ENCODE measurements at places on chromosomes 3 and 15.
A peak's percentile ranks its signal among the peaks of the same experiment; 100 is the strongest.

GRCh38 chr15:88894819-88895767 is at the start of gene HAPLN3:
Gene HAPLN3 (minus strand): TSS chr15:88895544. CDS start chr15:88887298, 8,246 bp downstream.
- no peak for DNase-seq

DNA sequence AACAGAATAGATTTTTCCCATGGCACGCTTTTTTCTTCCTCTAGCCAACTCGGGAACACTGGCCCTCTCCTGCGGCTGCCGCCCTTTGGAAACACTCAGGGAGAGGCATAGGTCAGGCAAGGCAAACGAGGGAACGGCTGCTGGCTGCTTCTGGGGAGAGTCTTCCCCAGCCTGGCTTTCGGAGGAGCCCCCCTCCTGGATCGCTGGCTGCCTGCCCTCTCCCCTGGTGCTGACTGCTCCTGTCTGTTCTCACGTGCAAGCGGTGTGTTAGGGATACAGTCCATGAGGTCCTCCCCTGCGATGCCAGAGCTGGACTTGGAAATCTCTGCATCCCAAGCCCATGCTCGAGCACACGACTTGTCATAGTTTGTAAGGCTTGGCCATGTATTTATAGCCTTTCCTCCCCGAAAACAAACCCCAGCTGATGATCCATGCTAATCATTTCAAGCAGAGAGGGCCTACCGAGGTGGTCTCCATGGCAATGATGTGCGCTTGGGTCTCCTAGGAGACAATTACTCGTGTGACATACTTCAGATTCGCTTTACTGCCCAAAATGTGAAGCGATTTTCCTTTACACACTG is 315.6 kb upstream of the ATP10A start:
- no peak for DNase-seq

DNA sequence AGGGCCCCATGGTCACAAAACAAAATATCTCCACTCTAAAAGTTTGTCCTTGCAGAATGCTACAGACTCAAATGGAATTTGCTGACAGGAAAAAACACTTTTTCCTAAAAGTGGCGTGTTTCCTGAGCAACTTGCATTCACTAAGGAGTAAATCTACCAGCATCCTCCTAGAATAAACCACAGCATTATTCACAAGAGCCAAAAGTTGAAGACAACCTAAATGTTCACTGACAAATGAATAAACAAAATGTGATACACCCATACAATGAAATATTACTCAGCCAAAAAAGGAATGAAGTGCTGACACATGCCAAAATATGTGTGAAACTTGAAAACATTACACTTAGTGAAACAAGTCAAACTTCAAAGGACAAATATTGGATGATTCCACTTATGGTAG is 28.9 kb downstream of the ITGB5 start:
- no peak for DNase-seq

DNA sequence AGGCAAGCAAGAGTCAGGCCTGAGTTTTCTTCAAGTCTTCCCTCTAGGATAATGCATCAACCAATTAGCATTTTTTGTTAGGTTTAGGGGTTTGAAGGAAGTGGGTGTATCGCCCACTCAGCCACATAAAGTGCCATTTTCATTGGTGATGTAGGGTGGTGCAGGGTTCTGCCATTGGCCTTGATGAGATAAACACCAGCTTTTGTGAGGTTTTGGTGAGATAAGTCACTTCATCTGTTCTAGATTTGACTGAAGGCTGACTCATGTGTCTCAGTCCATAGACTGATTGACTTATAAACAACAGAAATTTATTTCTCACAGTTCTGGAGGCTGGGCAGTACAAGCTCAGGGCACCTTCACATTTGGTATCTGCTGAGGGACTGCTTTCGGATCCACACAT is 84.5 kb upstream of the C3orf80 start:
- DNase-seq = no peak

- DNase-seq = no peak
Observed at GRCh38 chr15:79357566-79357965, 46.7 kb downstream of the TMED3 start.

DNA sequence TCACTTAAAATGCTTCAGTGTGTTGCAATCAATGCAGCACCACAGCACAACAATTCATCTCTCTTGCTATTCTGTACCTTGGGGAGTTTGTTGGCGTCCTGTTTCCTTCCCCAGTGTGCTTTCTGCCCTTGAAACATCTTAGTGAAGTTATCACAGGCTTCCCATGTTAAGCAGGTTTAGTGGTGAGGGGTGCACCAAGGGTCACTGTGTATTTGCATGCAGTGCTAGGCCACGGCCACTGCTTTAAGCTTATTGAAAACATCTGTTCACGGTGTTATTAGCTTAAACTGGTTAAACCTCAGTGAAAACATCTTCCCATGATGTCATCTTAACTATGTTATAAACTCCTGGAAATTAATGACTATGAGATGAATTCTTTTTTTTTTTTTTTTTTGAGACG is 217.3 kb upstream of the GOLIM4 start:
- DNase-seq = no peak

- no peak for DNase-seq
Observed at GRCh38 chr3:130504701-130505100, 12.3 kb upstream of the COL6A6 start.

DNA sequence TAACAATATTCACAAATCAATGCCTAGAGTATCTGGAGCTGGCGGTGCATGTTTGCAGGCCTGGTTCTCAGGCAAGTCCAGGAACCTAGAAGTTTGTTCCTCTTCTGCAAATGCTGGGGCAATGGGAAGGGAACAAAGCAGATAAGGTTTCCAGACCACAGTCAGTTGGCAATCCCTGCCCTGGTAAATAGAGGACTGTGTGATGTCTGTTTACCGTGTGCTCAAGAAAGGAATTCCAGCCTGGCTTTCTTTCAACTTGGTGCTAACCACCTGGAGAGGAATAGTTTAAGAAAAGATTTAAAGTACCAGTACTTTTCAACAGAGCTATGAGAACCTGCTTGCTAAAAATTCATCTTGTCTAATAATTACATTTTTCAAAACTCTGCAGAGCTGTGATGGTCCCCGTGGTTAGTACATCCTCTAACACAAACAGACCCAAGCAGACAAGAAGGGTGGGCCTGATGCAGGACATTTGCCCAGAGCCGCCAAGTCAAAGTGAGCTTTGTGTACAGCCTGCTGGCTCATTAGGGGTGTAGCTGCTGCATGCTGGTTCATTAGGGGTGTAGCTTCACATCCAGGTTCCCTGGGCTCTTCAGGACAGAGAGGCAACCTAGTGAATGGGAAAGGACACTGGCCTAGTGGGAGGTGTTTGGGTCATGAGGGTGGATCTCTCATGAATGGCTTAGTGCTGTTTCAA is 220.5 kb downstream of the SQOR start:
- no peak for DNase-seq

- DNase-seq = peak; percentile 32
Observed at GRCh38 chr15:88623061-88623460, 1.9 kb downstream of the AEN start.

GRCh38 chr3:55180161-55180560 is 252.3 kb upstream of the LRTM1 start:
- no peak for DNase-seq

DNA sequence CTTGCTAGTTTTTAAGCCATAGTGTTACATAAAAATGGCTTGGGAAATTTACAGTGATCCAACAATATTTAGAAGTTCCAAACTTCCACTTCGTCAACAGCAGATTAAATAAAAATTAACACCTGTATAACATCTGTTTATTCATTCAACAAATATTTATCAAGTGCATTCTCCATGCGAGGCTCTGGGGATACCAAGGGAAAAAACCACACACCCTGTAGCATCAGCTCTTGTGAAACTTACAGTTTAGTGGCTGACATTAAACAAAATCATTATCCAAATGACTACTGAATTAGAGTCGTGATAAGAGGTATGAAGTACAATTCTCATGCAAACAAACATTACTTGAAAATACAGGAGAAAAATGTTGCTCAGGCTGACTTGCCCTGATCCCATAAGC is 122.9 kb downstream of the DLG1 start:
- DNase-seq = no peak

DNA sequence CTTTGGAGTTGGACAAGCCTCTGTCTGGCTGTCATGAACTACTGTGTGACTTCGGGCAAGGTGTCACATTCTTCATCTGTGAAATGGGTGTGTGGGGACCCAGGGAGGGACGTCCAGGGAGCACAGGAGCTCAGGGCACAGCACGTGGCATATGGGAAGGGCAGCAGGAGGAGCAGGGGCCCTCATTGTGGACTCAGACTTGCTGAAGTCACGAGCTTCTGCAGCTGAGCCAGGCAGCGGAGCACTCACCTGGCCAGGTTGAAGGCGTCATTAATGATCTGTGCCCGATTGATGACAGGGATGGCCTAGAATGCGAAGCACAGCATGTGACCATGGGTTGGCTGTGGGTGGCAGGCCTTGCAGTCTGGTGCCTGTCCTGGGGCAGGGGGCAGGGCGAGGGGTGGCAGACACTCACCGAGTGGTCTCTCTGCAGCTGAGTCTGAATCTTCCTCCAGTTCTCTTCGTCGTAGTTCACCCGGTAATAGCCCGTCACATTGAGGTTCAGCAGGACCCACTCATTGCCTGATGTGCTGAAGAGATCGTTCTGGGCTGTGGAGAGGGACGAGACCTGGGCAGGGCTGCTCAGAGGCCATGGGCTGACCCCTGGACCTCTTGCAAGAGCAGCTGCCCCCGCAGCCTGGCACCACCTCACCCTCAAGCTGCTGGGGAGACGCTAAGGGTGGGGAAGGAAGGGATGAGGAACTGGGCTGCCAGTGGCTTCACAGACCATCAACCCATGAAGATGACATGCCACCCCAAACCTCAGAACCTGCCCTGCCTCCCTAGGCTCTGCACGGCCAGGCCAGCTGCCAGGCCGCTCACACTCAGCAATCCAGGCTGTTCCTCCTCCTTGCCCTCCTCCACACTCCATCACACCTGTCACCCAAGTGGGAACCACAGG is 15.4 kb downstream of the ANPEP start:
- DNase-seq = no peak

- DNase-seq = no peak
Observed at GRCh38 chr3:140007911-140008869, 73.2 kb downstream of the CLSTN2 start.

GRCh38 chr3:24683633-24684384 is 189.2 kb upstream of the THRB start:
- DNase-seq = no peak

- DNase-seq = no peak
Observed at GRCh38 chr15:49094923-49095322, 48.7 kb upstream of the SECISBP2L start.

DNA sequence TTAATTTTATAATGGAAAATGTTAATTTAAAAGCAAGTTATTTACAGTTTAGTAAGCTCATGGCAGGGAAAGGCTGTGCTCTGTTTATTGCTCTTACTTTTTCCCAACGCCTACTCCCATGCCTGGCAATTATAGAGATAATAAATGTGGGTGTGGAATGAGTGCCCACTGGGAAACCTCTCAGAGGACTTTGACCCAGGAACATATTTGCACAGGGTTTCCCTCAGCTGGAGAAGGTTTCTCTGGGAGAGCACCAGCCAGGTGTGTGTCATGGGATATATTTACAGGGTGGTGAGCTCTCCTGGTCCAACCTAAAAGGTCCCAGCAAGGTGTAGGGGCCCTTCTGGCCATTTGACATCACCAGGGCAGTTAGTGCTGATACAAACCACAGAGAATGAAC is 27.9 kb downstream of the ZNF710 start:
- no peak for DNase-seq

- no peak for DNase-seq
Observed at GRCh38 chr3:192336286-192336685, 391.1 kb downstream of the FGF12 start.

DNA sequence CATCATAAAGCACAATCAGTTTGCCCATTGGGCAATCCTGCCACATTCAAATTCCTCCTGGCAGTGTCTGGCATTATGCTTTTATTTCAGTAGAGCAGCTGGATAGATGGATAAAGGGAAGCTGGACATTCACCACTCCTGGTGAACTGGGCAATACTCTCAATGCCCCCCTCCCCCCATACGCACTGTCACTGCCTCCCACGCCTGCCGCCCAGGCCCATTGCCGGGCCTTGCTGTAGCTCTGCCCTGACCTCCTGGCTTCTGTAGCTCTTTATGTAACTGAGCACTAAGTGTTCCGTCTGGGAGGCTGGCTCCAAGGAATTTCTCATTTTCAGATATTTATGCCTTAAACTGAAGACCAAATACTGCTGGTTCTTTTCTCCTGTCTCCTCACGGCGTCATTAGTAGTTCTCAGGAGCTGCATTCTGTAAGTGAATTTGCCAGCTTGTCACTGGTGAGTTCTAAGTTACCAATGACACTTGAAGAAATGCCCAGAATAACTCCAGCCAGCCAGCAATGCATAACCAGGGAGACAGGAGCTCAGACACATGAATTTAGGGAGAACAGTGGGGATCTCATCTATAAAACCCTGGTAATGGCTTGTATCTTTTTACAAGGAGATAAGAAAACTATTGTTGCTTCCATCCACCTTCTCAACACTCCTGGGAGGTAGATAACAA is 25.5 kb upstream of the RASGRF1 start:
- DNase-seq = no peak

GRCh38 chr15:88648357-88649214 is 9.8 kb downstream of the ISG20 start:
- no peak for DNase-seq

Measured in T1000 (cell line).